ENCODE measurements at places on chromosomes 1 and 21. TPM values are rescaled to one million over a fixed set of nuclear protein-coding genes. Genes with fewer than 3 reads are reported as not detected.

The CHODL gene
- polyA plus RNA-seq: 0.42 TPM

The KIAA1614 gene
- polyA plus RNA-seq: 0.27 TPM

The LEFTY2 gene
- not detected for polyA plus RNA-seq

The MPL gene
- polyA plus RNA-seq: not detected

The CELA3A gene
- not detected for polyA plus RNA-seq

The NMNAT2 gene
- polyA plus RNA-seq: 2.0 TPM

The CSMD2 gene
- not detected for polyA plus RNA-seq

The RGS18 gene
- not detected for polyA plus RNA-seq

The SLC22A15 gene
- 0.06 TPM for polyA plus RNA-seq

DNA sequence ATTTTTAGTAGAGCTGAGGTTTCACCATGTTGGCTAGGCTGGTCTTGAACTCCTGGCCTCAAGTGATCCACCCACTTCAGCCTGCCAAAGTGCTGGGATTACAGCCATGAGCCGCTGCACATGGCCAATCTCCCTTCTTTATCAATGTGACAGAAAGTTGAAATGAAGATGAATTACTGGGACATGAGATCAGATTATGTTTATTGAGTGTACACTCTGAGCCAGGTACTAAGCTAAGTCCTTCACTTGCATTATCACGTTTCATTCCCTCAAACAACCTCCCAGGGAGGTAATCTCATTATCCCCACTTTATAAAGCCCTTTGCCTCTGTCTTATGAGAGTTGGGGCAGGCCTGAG is 6.3 kb upstream of the CHI3L2 start:
- DNase-seq: no peak
- peaks cover 90% of the 10 kb centered on the region for H3K4me1 ChIP-seq
- H3K27me3 ChIP-seq: no peaks in the 10 kb centered on the region

- no peak overlapping the region for H3K27ac ChIP-seq
- no peak for DNase-seq
- no peaks in the 10 kb centered on the region for H3K27me3 ChIP-seq
- H3K4me3 ChIP-seq: no peak overlapping the region
Observed at GRCh38 chr1:64001038-64001437, 202.4 kb upstream of the UBE2U start.

DNA sequence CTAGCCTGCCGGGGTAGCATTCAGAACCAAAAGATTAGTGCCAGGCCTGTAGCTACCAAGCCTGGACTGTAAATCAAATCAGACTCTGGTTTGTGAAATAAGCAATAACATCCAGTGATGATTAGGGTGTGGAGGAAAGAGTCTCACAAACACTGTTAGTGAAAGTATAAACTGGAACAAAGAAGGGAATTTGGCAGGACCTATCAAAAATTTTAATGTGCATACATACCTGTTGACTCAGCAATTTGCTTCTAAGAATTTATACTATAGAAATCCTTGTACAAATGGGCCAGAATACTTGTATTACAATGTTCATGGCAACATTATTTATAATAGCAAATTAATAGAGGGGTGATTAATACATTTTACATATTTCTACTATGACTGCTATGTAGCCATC is 109.8 kb upstream of the WARS2 start:
- DNase-seq: no peak
- no peaks in the 10 kb centered on the region for H3K36me3 ChIP-seq
- no peak overlapping the region for H3K4me3 ChIP-seq
- no peaks in the 10 kb centered on the region for H3K27me3 ChIP-seq
- H3K4me1 ChIP-seq: no peaks in the 10 kb centered on the region

GRCh38 chr1:59554011-59554663 is 257.2 kb downstream of the FGGY start:
- no peaks in the 10 kb centered on the region for H3K36me3 ChIP-seq
- H3K4me3 ChIP-seq: no peak overlapping the region
- H3K27me3 ChIP-seq: no peaks in the 10 kb centered on the region
- no peaks in the 10 kb centered on the region for H3K4me1 ChIP-seq
- H3K27ac ChIP-seq: no peak overlapping the region

DNA sequence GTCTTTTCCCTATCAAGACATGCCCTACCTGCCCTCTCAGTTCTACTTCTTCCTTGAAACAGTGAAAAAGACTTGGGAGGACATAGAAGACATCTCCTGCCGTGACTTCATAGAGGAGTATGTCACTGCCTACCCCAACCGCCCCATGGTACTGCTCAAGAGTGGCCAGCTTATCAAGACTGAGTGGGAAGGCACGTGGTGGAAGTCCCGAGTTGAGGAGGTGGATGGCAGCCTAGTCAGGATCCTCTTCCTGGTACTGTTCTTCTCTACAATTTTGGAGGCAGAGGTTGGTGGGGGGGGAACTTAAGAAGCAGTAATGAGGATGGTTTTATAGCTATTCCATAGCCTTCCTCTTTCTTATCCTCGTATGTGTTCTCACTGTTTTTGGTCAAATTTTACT is 18.7 kb downstream of the SETDB1 start:
- no peak for DNase-seq
- no peaks in the 10 kb centered on the region for H3K4me1 ChIP-seq
- no peak overlapping the region for H3K27ac ChIP-seq
- no peak overlapping the region for H3K4me3 ChIP-seq

- peaks cover 58% of the 10 kb centered on the region for H3K4me1 ChIP-seq
- H3K27ac ChIP-seq: peak overlapping the region; percentile 99
- H3K36me3 ChIP-seq: no peaks in the 10 kb centered on the region
- no peaks in the 10 kb centered on the region for H3K27me3 ChIP-seq
Observed at GRCh38 chr1:235073968-235074522, 54.6 kb downstream of the TOMM20 start.

DNA sequence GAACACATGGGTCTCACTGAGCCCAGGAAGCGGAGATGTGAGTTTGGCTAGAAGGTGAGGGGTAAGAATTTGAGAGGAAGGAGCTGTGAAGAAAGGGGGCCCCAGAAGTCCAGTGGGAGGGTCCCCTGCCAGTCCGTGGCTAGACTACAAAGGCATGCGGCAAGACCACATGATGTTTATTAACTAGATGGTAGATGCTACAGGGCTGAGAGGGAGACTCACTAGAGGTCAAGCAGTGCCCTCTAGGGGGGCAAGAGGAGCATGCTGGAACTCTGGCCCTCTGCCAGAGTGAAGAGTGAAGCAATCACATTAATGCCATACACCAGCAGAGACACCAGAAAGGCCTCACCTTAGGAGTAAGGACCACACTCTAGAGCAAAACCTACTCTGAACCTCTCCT is 12.2 kb downstream of the KIAA0319L start:
- H3K27ac ChIP-seq: no peak overlapping the region
- DNase-seq: peak; percentile 50
- H3K4me1 ChIP-seq: peaks cover 5% of the 10 kb centered on the region
- H3K36me3 ChIP-seq: peaks cover 8% of the 10 kb centered on the region

DNA sequence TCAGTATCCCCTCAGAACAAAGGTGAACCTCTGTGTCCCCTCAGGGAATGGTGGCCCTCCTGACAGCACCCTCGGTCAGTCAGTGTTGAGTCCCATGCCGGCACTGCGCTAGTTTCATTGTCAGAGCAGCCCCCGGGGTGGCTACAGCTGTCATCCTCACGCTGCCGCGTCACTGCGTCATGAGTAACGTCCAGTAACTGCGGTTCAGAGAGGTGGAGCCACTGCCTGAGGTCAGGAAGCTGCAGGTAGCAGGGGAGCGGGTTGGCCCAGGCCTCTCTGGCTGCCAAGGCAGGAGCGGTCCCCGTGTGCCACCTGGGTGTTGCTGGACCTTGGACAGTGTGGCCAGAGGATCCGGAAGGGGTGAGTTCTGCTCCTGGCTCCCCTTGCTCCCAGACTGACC is 20.2 kb upstream of the WNT4 start:
- H3K4me1 ChIP-seq: peaks cover 19% of the 10 kb centered on the region
- no peak for DNase-seq
- H3K36me3 ChIP-seq: no peaks in the 10 kb centered on the region
- no peak overlapping the region for H3K4me3 ChIP-seq
- no peak overlapping the region for H3K27ac ChIP-seq

GRCh38 chr1:96464066-96464465 is 257.5 kb upstream of the PTBP2 start:
- H3K4me3 ChIP-seq: no peak overlapping the region
- no peaks in the 10 kb centered on the region for H3K27me3 ChIP-seq
- H3K27ac ChIP-seq: no peak overlapping the region
- no peaks in the 10 kb centered on the region for H3K4me1 ChIP-seq

- H3K36me3 ChIP-seq: no peaks in the 10 kb centered on the region
- H3K4me1 ChIP-seq: no peaks in the 10 kb centered on the region
- H3K27me3 ChIP-seq: no peaks in the 10 kb centered on the region
- H3K27ac ChIP-seq: no peak overlapping the region
Observed at GRCh38 chr1:207248544-207249198, 72.8 kb upstream of the CD55 start.

GRCh38 chr1:112397841-112398240 is 1.8 kb downstream of the CTTNBP2NL start:
- peaks cover 25% of the 10 kb centered on the region for H3K4me1 ChIP-seq
- H3K36me3 ChIP-seq: no peaks in the 10 kb centered on the region
- H3K4me3 ChIP-seq: peak overlapping the region; percentile 97

GRCh38 chr21:45000637-45001133 is 60.9 kb downstream of the SLX9 start:
- no peak overlapping the region for H3K27ac ChIP-seq
- DNase-seq: no peak
- H3K36me3 ChIP-seq: no peaks in the 10 kb centered on the region

DNA sequence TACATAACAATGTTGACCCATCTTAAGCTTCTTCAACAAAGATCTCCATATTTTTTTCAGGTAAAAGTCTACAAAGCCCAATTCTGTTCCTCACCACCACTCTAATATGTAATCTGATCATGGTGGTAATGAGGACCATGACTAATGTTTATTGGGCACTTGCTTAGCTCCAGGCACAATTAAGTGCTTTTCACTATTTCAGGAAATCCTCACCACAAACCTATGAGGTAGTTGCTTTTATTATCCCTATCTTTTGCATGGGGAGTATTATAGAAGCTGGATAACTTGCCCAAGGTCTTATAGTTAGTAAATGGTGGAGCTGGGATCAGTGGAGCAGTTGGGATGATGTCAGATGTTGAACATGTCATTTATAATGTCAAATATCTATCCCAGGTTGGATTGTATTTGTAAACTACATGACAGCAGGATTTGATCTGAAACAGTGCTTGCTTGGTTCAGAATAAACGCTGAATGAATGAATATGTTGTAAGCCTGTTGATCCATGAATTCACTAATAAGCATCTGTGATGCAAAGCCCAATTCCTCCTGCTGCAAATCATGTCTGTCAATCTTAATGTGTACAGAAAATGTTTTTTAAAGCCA is 283.3 kb upstream of the ST6GALNAC5 start:
- H3K27ac ChIP-seq: no peak overlapping the region
- no peak overlapping the region for H3K4me3 ChIP-seq
- no peak for DNase-seq
- no peaks in the 10 kb centered on the region for H3K27me3 ChIP-seq

DNA sequence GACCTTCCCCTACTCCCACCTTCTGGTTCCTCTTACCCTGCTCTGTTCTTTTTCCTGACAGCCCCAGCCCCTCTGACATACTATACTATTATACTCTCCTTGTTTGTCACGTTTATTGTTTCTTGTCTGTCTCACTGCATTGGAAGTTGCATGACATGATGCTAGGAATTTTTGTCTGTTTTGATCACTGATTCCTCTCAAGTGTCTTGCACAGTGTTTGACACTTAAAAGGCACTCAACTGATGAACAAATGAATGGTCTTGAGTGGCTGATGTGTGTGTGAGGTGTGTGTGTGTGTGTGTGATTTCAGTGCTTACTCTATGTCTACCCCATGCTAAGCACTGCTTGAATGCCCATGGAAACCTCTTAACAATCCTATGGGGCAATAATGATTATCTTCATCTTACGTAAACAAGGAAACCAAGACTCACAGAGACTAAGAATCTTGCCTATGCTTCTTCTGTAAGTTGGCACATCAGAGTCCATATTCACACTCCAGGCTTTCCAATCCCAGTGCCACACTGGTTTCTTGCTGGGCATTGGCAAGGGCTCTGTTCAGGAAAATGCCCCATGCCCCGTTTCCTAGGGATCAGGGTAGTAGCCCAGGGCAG is 59.7 kb downstream of the ATP1A1 start:
- H3K36me3 ChIP-seq: no peaks in the 10 kb centered on the region
- H3K4me3 ChIP-seq: no peak overlapping the region

DNA sequence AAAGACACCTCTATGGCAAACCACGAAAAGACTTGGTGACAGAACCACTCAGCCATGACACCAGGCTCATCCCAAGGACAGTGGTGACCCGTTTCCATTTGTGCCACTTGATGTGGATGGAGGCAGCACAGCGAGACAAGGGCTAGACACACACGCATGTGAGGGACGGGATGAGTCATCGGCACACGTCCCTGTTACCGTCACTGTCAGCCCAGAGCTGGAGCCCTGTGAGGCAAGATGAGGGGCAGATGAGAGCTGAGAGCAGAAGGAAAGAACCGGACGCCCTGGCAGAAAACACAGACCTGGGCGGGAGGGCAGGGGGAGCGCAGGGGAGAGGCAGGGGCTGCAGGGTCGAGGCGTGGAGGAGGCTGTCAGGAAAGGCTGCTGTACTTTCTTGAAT is 57.8 kb downstream of the SIK1 start:
- no peak for DNase-seq
- H3K4me3 ChIP-seq: no peak overlapping the region
- H3K36me3 ChIP-seq: no peaks in the 10 kb centered on the region

- no peak for DNase-seq
- H3K4me3 ChIP-seq: no peak overlapping the region
- H3K27ac ChIP-seq: no peak overlapping the region
- H3K4me1 ChIP-seq: no peaks in the 10 kb centered on the region
- H3K36me3 ChIP-seq: no peaks in the 10 kb centered on the region
Observed at GRCh38 chr21:27683292-27683691, 716.4 kb upstream of the ADAMTS5 start.

DNA sequence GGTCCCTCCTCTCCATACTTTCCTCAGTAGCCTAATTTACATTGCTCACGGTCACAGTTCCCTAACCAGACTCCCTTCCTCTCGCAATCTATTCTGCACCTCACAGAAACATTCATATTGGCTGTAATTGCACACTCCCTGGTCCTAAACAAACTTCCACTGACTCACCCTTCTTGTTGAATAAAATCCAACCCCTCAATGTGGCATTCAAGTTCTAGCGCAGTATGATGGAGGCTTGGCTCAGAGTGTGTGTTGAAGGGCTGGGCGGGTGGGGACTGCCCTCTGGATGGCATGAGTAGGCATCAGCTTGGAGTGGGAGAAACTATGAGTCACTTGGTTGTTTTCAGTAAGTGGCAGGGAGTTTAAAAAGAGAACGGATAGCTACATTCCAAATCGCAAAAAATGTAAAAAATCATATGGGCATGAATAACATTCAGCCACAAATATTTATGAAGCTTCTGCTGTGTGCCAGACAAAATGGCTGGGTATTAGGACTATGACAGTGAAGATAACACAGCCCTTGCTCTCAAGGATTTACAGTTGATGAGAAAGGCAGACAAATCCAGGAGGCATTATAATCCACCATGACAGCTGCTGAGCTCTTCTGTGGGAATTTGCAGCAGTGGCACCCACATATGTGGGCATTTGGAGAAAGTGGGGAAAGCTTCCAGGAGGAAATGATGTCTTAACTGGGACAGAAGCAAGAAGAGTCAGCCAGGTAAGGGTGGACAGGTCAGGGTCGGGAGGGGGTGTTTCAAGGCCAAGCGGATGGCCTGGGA is 42.2 kb upstream of the LYST start:
- H3K4me3 ChIP-seq: no peak overlapping the region
- H3K36me3 ChIP-seq: no peaks in the 10 kb centered on the region
- no peak overlapping the region for H3K27ac ChIP-seq
- no peaks in the 10 kb centered on the region for H3K27me3 ChIP-seq
